AG04450 (cell line): ENCODE measurements at places on chromosomes 7 and 10. TPM values are rescaled to one million over a fixed set of nuclear protein-coding genes. Genes with fewer than 3 reads are reported as not detected.
A peak's percentile ranks its signal among the peaks of the same experiment; 100 is the strongest.

GRCh38 chr10:120803972-120804371 lies 47.2 kb upstream of the WDR11 start:
- no peak for DNase-seq

DNA sequence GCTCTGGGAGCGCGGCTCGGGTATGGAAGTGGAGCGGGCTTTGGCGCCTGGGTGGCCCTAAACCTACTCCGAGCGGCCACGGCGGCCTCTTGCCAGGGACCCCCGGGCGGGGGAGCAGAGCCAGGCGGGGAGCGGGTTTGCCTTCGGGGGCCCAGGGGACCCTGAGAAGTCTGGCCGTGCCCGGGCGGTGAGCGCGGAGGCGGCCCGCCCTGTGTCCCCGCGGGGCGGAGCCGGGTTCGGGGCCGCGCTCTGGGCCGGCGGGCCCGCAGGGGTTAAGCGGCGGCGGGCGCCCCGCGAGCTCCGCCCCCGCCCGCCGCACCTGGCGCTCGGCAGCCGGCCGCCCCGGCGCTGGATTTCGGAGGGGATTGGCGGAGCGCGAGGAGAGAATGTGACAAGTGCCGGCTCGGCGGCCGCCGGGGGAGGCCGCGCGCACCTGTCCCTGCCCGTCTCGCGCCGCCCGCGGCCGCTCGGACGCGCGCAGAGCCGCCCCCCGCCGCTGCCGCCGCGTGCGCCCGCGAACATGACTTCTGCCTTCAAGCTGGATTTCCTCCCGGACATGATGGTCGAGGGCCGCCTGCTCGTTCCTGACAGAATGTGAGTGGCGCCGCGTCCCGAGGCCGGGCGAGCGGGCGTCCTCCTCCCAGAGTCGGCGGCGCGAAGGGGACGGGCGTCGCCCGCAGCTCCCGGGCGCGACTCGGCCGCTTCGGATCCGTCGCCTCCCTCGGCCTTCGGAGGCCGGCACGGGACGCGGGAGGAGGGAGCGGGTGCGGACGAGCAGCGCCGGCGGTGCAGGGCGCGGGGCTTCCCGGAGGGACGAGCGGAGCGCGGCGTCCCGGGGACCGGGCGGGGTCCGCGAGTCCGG lies at the start of gene CELF2:
Gene CELF2, plus strand, starts transcription at position 303 of the 862 bp plus-strand sequence. Its CDS starts 218 bp downstream, at position 521.
- DNase-seq: no peak

DNA sequence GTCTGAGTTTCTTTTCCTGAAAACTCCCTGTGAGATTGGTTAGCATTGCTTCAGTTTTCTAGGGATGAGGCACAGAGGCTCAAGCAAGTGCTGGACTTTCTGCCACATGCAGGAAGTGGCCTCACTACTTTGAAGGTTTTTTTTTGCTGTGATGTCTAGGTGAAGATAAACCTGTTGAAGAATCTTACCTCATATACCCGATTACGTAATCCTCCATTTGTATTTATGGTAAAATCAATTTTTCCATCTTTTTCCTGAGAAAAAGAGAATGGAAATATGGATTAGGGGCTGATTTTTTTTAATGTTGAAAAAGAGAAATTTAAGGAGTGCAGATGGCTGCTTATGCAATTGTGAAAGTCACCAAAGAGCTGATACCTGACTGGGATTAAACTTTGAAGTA lies 23.4 kb downstream of the CBLL1 start:
- no peak for DNase-seq

DNA sequence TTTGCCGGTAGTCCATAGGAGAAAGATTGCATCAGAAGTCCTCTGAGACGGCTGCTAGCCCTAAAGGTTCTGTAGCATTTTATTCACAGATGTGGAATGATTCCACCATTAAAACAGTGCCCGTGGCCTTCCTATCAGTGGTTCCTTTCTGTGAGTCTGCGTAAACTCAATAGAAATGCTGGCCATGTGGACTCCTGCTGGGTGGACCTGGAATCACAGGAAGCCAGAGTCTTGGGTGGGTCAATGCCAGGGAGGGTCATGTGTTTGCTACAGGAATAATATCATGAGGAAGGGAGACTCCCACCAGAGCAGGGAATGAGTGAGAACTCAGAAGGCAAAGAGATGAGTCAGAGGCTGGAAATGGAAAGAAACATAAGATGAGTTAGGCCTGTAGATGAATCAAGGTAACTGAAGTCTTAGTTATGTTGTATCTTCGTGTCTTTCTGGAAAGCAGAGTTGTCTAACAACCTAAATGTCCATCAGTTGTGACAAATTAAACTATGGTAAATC lies 410.4 kb upstream of the AUTS2 start:
- DNase-seq: no peak

DNA sequence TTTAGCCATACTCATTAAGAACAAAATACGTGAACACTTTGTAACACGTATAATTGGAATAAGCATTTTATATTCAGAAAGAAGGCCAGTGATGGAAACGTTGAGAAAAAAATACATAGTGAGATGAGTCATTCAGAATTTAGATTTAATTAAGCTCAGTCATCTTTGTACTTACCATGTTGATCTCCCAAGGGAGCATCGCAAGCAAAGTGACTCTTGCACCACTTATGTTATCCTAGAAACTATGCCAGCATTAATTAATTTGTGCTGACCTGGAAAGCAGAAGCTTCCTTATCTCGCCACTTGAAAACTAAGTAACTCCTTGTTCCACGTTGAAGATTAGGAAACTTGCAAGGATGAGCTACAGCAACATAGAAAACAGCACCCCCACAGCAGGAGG lies 9.7 kb upstream of the MPP7 start:
- DNase-seq: no peak

- DNase-seq: no peak
Measured at GRCh38 chr7:52184006-52184703, 851.3 kb upstream of the POM121L12 start.

DNA sequence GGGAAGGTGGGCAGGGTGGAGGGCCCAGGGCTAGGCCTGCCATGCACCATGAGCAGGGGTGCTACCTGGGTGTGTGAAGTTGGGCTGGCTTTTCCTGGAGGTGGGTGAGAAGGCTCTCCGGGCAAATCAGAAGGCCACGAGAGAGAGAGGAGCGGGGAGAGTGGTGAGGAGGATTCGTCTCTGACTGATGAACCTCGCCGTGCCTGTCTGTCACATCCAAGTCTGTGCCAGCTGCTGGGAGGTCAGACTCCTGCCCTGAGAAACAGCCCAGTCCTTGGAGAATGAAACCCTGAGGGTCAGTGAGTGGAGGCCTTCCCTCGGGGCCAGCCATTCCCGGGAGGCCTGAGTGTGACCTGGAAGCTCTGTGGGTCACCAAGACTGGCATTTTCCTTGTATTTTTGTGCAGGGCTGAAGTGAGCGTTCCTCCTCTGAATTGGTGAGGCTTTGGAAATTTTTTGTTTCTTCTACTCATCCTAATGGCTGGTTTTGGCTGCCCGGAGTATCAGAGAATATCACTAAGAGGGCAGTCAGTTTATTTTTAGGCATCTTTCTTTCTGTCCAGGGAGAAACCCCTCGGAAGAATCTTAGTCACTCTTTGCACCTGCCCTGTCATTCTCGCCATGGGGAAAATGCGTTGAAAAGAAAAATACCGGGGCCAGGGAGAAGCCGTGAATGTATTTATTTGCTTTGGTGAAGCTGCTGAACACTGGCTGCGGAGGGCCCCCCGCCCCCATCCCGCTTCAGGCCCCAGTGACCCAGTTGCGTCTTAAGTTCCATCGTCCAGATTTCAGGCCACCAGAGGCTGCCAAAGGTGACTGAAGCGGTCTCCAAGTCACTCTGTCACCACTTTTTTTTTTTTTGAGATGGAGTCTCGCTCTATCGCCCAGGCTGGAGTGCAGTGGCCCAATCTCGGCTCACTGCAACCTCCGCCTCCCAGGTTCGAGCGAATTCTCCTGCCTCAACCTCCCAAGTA lies 6.5 kb upstream of the AP5Z1 start:
- DNase-seq: no peak

DNA sequence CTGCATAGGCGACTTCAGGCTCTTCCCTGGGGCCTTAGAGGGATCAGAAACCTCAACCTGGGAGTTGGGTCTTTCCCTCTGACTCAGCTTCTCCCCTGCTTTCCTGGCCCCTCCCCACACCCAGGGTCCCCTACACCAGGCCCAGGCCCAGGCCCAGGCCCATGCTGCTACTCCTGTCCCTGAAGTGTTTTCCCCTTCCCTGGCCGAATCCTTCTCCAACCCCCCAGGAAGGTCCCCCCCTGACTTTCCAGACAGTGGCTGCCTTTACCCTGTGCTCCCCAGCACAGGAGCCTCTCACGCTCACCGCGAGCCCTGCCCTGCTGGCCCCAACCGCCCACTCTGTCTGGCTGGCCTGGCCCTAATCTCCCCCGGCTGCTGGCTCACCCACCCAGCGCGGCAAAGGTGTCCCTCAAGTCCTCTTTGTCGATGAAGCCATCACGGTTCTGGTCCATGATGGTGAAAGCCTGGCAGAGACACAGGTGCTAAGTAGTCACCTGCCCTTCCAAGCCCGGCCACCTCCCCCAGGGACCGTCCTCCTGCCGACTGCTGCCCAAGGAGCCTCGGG lies 6.4 kb downstream of the MYL10 start:
- no peak for DNase-seq

- DNase-seq: no peak
Measured at GRCh38 chr10:48541144-48541795, 63.6 kb downstream of the ARHGAP22 start.

DNA sequence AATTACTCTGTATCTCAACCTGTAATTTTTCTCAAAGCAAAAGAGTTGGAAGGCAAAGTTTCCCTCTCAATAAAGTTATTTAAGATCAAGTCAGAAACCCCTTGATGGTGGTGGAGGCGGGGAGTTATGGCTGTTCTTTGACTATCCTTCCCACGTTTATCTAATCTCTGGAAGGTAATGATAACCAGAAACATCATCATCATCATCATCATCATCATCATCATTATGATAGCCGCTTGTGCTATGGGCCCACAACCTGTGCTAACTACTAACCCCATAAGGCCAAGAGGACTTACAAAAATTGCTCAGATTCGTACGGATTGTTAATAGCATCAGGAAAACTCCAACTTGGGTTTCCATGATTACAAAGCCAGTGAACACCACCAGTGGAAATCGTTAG lies 502.3 kb downstream of the SH2D4B start:
- DNase-seq: no peak

- DNase-seq: no peak
Measured at GRCh38 chr7:125775317-125775716, 845.7 kb upstream of the POT1 start.

GRCh38 chr7:76303202-76304147 lies 1.0 kb downstream of the HSPB1 start:
- DNase-seq: peak; percentile 88

DNA sequence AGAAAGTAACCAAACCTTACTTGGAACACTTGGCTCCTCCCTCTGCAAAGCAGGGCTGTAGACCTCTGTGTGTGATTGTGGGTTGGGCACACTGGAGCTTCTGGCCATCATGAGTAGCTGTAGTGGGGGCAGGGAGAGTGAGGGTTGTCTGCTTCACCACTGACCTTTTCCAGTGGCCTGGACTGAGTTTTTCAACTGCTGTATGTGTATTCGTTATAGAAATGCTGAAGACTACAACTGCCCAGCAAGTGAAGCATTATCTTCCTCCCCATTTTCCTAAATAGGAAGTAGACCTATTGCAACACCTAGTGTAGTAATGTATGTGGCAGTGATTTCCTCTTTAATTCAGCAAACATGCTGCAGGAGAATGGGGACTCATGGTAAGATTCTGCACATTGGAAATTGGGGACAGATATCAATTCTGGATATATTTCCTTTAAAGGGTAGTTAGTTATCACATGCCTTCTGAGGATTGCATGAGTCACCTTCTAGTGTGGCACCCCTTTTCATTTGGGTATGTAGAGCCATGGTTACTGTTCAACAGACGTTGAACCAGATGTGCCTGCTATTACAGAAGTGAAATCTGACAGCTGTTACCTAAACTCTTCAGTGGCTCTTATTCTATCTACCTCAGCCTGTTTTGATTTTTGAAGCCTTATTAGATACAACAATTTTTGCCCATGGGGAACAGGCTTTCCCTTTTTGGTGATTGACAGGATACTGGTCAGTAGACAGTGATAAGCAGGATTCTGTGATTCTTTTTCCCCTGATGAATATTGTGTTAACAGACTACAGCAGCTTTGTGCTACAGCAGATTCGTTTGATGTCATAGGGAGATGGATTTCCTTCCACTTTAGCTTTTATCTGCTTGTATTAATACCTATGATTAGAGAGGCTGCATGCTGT lies 130.9 kb downstream of the SND1 start:
- no peak for DNase-seq

DNA sequence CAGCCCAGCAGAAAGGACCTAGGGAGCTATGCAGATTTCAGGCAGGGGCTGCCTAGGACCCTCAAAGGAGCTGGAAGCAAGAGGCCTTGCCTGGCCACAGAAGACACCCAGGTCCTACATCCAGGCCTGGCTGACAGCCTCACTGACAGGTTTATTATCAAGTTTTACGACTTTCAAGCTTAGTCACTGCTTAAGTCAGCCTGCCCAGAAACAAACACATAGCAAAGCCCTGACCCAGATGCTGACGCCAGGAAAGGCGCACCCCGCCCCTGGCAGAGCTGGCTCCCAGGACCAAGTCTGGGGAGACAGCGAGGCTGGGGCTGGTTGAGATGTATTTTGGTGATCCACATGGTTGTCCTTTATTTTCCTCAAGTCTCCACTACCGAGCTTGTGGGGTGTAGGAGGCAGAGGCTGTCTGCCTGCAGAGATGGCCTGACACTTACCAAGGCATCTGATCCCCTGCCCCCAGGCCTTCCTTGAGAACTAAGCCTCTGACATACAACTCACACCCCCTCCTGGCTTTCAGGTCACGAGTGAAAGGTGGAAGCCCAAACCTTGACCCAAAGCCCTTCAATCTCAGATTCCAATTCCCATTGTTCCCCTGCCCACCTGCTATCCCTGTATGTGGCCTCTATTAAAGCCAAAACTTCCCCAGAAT lies 80.7 kb upstream of the EMX2 start:
- no peak for DNase-seq

GRCh38 chr7:157276731-157277562 lies 59.9 kb upstream of the DNAJB6 start:
- no peak for DNase-seq

DNA sequence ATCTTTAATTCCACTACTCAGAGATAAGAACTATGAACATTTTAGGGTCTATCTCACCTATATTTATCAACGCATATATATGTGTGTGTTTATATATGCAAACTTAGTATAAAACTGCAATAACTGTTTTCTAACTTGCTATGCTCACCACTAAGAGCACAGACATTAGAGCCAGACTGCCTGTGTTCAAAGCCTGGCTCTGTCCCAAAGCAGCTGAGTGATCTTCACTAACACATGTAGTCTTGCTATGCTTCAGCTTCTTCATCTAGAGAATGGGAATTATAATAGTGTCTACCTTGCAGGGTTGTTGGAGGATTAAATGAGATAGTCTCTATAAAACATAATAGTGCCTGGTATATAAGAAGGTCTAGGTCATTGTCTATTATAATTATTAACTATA lies 165.5 kb downstream of the MAGI2 start:
- DNase-seq: no peak

GRCh38 chr10:59595593-59595992 lies 114.1 kb downstream of the SLC16A9 start:
- no peak for DNase-seq

GNAI1 gene
- 31.9 and 56.2 TPM in 2 replicates for polyA plus RNA-seq

C10orf67 gene
- 0.10 and 0.14 TPM in 2 replicates for polyA plus RNA-seq

PRSS37 gene
- not detected in 2 replicates for polyA plus RNA-seq

LIPM gene
- not detected in 2 replicates for polyA plus RNA-seq

OR9A2 gene
- not detected in 2 replicates for polyA plus RNA-seq

CDNF gene
- polyA plus RNA-seq: 1.7 and 2.1 TPM in 2 replicates

ASAH2B gene
- 4.6 and 4.8 TPM in 2 replicates for polyA plus RNA-seq

SPDYE9 gene
- polyA plus RNA-seq: 0.06 and 0.07 TPM in 2 replicates

SEPHS1 gene
- polyA plus RNA-seq: 76.2 and 76.9 TPM in 2 replicates
